ENCODE measurements at places on chromosomes 7 and 10.

DNA sequence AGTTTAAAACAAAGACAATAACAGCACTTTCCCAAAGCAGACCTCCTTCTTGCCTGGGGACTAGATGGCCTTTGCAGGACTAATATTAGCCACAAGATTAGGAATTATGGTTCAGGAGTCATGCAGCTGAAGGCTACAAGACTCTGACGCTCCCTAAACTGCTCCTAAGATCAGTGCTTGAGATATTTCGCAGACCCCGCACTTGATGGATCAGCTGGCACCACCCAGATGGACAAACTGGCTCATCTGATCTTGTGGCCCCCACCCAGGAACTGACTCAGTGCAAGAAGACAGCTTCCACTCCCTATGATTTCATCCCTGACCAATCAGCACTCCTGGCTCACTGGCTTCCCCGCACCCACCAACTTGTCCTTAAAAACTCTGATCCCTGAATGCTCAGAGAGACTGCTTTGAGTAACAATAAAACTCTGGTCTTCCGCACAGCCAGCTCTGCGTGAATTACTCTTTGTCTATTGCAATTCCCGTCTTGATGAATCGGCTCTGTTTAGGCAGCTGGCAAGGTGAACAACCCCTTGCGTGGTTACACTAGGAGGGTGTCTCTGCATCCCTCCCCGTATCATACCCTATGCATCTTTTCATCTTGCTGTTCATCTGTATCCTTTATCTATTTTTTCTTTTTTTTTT, 26.9 kb upstream of the NRBF2 start:
- DNase-seq: no peak

DNA sequence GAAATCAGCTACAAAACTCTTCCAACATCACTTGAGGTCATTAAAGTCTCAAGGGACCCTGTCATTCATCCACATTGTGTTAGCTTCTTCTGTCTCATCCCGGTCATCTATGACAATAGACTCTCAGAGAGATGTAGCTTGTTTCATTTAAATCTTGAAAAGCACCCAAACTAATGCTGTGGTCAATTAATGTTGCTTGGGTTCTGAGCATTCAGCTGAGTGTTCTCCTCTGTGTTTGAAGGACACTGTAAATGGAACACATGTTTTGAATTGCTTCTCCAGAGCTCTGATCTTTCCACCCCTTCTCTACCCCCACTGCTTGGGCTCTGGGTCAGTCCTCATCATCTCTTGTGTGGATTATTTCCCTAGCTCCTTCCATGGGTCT, 19.6 kb upstream of the ADD3 start:
- no peak for DNase-seq

GRCh38 chr7:151087245-151088018, 1.2 kb downstream of the AGAP3 start:
- no peak for DNase-seq

- DNase-seq: no peak
Observed at GRCh38 chr7:102089175-102090098, 197.2 kb upstream of the SH2B2 start.

DNA sequence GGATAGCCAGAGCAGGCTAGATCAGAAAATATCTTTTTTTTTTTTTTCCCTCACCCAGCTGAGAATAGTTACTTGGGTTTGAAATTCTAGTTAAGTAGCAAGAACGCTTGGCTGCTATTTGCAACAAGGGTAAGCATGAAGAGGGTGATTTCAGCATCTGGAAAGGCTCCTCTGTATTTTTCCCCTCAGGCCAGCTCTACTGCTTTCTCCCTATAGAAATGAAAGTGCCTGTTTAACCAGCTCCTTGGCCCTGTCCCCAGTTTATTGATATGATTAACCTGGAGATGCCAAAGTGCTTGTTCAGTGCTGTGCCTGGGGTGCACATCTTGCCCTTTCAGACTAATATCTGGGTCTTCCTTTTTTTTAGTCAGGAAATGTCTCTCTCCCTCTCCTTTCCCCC, 37.1 kb downstream of the AP3M1 start:
- DNase-seq: no peak

- DNase-seq: no peak
Observed at GRCh38 chr7:105802604-105803428, 73.6 kb downstream of the ATXN7L1 start.

- DNase-seq: no peak
Observed at GRCh38 chr7:6020371-6021286, 10.5 kb upstream of the ANKRD61 start.

GRCh38 chr10:130772056-130772455, 539.5 kb downstream of the TCERG1L start:
- no peak for DNase-seq

DNA sequence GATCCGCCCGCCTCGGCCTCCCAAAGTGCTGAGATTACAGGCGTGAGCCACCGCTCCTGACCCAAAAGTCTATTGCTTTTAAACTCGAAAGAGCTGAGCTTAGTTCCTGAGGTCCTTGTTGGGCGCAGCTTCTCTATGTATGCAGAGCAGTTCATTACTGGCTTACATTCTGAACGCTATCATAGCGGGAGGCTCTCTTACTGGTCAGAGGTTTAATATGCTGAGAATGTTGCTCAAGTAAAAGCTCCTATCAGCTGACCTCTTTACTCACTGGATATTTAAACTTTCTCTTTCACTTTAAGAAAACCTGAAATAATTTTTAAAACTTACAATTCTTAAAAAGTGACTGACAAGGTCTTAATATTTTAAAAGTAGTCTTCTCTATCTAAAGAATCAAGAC, 160.8 kb upstream of the WNT16 start:
- DNase-seq: no peak

DNA sequence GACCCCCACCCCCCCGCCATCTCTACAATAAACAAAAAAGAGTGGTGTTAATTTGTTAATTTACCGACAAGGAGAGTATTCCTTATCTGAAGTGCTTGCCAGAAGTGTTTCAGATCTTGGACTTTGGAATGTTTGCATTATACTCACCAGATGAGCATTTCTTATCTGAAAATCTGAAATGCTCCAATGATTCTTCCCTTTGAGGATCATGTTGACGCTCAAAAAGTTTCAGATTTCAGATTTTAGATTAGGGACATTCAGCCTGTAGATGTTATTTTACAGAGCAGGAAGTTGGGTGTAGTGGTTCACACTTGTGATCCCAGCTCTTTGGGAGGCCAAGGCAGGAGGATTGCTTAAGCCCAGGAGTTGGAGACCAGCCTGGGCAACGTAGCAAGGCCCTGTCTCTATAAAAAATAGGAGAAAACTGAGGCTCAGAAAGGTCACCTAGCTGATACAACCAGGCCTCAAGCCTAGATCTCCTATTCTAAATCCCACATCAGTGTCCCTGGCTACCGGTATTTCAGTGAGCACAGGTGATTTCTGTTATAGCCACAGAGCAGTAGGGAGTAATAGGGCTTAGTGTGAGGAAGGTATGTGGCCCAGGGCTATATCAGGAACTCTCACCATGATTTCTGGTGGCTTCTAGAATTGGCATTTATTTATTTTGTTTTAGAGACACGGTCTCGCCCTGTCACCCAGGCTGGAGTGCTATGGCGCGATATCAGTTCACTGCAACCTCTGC, 35.4 kb downstream of the TMEM120A start:
- DNase-seq: no peak

- no peak for DNase-seq
Observed at GRCh38 chr10:22911889-22912762, 15.7 kb upstream of the ARMC3 start.

GRCh38 chr10:97911217-97911616, 61.6 kb downstream of the GOLGA7B start:
- no peak for DNase-seq

DNA sequence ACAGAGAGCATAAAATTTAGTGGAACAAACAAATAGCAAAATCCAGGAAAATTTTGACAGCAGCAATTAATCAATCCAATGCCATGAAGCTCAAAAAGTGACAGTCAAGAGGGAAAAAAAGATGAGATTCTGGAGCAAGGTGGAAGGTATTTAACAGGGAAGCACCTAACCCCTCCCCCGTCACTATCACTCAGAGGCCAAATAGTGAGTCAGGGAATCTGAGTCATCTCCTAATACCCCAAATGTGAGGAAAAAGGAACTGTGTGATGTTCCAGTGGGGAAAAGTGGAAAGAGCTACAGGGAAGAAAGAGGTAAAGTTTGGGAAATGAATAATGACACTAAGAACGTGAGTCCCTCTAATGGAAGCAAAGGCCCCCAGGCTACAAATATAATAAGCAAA, 113.2 kb upstream of the PHF14 start:
- DNase-seq: no peak

DNA sequence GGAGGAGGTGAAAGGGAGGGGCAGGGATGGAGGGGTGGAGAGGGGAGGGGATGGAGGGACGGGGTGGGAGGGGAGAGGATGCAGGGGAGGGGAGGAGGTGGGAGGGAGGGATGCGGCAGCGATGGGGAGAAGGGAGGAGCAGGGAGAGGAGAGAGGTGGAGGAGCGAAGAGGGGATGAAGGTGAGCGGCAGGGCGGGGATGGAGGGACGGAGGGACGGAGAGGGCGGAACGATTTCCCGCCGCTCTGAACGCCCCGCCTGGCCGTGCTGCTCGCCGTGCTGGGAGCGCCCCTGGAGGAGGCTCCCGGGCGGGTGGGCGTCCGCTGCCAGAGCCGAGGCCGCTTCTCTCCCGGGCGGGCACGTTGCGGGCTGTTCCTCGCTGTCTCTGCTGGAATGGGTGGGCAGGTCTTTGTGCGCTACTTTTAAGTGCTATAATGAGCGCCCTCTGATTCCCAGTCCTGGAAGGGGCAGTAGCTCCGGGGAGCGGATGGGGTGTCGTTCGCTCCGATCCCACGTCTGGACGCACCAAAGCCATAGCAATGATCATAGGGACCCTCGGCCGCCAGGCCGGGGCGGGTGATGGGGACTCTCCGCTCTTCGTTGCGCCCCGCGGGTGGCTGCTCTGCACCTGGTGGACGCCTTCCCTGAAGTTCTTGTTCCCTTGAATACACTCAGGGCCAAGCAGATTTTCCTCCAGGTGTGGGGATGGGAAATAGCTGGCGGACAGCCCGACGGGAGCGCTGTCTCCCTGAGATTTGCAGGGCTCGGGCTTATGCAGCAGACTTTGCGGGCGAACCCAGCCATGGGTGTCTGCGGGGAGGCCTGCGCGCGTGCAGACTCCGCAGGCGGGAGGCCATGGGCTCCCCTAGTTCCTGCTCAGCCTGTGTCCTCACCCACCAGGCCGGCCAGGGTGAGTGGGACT, 81.1 kb upstream of the CPXM2 start:
- DNase-seq: no peak

GRCh38 chr7:67671006-67671548, 674.4 kb downstream of the TYW1 start:
- no peak for DNase-seq

- no peak for DNase-seq
Observed at GRCh38 chr10:71836596-71836974, 14.5 kb downstream of the PSAP start.

GRCh38 chr7:66279912-66280311, 74.8 kb downstream of the TPST1 start:
- DNase-seq: no peak

DNA sequence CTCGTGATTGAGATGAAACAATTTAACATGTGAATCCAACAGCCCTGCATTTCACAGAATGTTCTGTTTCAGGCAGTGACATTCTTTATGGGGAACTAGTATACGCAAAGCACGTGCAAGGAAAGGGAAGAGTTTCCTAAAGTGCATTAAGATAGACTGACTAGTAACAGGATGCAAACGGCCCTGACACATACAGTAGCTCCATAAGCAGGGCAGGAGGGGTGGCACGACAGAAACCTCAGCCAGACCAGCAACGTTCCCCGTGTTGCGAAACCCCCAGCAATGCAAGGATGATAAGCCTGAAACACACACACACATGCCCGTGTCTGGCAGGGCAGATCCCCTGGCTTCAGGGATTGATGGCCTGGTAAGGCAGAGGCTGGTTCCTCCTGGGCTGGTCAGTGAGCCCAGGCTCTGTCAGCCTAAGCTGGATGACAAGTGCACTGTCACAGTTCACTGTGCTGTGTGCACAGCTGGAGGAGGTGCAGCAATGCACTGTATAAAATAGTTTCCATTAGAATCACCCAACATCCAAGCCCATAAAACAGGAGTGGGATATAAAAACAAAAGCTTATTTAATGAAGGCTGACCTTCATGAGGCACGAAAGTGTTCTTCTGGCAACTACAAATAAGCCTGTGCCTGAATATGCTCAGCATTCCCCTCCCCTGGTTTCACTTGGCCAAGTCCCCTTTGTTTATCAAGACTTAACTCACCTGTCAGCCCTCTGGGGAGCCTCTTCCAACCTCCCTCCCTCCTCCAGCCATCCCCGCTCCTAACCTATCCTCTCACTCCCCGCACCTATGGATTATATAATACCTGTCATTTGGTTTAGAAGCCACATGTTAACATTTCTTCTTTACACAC, 88.8 kb downstream of the GSAP start:
- DNase-seq: no peak

- no peak for DNase-seq
Observed at GRCh38 chr10:64760371-64760770, 1239.2 kb downstream of the REEP3 start.

GRCh38 chr7:158249692-158250091, 337.9 kb downstream of the PTPRN2 start:
- no peak for DNase-seq

GRCh38 chr10:129915526-129916378, 48.3 kb downstream of the EBF3 start:
- no peak for DNase-seq

DNA sequence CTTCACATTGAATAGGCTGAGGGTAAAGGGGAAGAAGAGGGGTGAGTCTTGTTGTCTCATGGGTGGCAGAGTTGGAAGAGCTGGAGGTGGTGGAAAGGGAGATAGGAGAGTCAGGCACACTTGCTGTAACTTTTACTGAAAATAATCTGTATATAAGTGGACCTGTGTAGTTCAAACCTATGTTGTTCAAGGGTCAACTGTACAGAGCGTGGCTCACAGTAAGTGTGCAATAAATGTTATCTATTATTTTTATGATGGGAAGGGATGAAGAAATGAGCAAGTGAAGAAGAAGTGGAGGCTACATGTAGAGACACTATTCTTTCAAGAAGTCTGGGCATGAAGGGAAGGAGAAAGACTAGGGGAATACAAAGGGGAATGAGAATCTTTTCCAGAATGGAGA, 71.5 kb upstream of the FAM133B start:
- no peak for DNase-seq

DNA sequence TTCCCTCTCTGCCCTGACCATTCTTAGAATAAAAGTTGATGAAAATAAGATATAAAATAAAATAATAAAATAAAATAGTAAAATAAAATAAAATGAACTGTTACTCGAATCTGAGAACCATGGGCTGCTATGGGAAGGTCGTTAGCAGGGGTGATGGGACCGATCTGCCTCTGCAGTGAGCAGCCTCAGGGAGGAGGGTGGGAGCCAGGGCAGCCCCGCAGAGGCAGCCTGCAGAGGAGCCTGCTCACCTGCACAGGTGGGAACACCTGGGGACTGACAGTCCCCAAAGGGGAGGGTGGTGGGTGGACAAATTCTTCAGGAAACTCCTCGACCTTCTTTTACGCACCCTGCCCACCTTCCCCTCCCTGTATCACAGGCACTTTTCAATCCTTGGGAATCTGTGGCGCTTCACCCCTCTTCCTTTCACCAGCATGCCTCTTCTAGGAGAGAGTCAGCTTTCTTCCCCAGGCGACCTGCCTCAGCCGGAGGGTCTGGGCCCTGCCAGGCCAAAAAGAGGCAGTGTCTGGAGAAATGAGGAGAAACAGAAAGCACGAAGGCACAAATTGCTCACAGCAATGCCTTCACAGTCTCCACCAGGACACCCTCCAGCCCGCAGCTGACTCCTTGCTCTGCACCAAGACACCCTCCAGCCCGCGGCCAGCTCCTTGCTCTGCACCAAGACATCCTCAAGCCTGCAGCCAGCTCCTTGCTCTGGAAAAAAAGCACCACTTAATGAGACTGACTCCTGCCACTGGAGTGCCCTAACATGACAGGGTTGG, 368.4 kb upstream of the SHH start:
- no peak for DNase-seq
